ENCODE measurements at places on chromosomes 11 and 22.

DNA sequence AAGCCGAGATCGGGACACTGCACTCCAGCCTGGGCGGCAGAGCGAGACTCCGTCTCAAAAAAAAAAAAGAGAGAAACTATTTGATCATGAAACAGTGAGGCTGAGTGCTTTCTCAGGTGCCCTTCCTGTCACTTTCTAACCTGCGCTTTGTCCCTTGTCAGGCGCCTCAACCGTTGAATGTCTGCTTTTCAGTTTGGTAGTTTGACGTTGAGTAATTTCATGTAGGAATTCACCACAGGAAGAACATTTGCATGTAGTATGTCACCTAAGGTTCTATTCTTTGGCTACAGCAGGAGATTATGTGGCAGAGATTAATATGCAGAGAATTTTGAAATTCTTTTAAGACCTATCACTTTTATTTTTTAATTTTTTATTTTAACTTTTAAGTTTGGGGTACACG, 57.2 kb downstream of the PPFIA1 start:
- no peak for DNase-seq

DNA sequence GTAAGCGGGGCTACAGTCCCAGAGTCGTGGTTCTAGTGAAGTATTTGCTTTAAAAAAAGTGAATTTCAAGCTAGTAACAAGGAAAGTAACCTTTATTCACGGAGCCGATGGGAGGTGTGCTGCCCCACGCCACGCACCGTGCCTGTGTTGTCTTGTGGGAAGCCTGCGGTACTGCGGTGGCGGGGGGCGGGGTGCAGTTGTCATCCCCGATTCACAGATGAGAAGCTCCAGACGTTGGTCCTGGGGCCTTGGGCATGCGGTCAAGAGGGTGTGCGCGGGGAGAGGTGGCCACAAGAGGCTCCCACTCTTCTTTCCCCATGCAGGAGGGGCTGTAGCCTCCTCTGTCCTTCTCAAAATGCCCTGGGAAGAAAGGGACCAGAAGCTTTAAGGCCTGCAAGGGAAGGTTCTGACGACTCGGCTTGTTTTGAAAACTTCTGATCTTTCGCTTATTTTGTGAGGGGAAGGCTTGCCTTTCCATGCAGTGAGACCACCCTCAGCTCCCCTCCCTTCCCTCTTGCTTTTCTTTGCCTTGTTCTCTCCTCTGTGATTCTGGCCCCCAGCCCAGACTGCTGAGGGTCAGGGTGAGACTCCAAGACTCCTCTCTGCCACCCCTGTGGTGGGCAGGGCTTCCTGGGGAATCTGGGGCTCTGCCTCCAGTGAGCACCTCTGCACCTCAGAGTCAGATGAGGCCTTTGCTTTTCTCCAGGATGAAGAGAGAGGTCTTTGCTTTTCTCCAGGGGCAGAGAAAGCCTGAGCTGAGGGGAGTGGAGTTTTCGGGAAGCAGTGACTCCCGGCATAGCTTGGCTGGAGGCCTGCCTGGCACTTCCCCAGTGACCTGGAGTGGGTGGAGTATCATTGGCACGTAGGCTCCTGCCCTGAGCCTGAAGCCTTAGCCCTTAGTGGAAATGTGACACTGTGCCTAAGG, 6.2 kb downstream of the GLB1L3 start:
- no peak for DNase-seq

GRCh38 chr22:25377699-25378098, 158.3 kb downstream of the CRYBB2 start:
- no peak for DNase-seq

DNA sequence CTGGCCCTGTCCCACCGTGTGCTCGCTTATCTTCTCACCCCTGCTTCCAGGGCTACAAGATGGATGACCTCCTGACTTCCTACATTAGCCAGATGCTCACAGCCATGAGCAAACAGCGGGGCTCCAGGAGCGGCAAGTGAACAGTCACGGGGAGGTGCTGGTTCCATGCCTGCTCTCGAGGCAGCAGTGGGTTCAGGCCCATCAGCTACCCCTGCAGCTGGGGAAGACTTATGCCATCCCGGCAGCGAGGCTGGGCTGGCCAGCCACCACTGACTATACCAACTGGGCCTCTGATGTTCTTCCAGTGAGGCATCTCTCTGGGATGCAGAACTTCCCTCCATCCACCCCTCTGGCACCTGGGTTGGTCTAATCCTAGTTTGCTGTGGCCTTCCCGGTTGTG, 86.5 kb downstream of the MYO7A start:
- no peak for DNase-seq

DNA sequence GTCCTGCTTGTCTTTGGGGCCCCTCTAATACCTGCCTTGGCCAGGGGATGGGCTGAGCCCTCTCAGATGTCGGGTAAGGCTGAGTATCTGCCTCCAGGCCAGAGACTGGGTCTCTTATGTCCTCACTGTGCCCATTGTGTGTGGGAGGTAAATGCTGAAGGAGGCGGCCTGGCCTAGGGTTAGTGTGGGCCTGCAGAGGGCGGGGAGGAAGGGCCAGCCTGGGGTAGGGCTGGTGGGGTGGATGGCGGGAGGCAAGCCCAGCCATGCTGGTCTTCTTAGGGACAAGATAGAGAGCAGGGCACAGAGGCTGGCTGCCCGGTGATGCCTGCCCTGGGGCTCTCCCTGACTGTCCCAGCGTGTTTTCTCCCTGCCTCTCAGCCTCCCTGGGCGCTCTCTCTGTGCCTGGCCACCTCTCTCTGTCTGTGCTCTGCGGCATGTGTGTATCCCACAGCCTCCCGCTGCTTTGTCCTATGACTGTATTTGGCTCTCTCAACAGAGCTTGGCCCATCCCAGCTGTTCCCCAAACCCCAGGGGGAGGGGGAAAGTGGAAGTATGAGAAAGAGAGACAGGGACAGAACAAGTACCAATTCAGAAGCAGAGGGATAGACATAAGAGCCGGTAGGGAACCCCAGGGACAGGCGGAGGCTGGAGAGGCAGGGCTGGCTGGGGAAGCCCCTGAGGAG, 57.0 kb downstream of the PDE2A start:
- DNase-seq = no peak

- DNase-seq = no peak
These were observed 9.0 kb upstream of the TMEM121B start for GRCh38 chr22:17130199-17130598.

GRCh38 chr11:82315093-82315492, 418.6 kb downstream of the FAM181B start:
- no peak for DNase-seq

DNA sequence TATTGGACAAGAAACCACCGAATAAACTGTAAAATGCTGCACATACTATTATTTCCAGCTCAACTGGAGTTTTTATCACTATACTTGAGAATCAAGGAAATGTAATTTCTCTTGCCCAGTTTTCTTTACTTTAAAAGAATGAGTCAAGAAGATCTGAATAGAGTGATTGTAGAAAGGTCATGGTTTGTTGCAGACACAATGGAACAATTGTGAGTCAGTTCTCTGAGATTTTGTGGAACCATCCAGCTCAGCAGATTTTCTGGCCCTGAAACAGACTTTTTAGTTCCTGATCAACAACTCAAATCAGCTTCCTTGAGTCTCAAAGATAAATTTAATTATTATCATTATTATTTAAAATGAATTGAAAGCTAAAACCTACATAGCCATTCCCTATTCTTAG, 1.3 kb downstream of the TCN1 start:
- no peak for DNase-seq

DNA sequence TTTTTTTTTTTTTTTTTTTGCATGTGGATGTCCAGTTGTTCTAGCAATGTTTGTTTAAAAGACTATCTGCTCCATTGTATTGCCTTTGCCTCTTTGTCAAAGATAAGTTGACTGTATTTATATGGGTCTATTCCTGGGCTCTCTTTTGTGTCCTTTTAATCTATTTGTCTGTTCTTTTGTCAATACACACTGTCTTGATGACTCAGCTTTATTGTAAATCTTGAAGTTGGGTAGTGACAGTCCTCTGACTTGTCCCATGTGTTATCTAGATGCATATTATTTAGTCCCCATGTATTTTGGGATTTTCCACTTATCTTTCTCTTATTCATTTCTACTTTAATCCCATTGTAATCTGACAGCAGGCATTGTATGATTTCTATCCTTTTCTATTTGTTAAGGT, 3.3 kb downstream of the CCDC81 start:
- DNase-seq = no peak

DNA sequence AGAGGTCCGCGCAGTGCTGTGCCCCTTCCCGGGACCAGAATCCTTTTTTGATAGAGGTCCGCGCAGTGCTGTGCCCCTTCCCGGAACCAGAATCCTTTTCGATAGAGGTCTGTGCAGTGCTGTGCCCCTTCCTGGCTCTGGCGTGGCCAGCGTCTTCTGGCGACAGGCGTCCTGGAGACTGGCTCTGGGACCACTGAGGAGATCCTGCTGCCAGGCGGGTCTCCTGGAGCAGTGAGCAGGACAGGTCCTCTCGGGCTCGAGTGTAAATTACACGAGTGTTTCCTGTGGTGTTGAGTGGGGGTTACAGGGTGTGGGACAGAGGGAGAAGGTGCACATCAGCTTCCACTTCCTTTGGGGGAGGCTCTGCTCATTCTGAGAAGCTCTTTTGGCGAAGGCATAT, 98.1 kb downstream of the TBC1D22A start:
- DNase-seq = no peak

- DNase-seq = no peak
These were observed 527.0 kb upstream of the B3GAT1 start for GRCh38 chr11:134939031-134939430.

GRCh38 chr22:27790376-27791158, 11.0 kb downstream of the MN1 start:
- no peak for DNase-seq

GRCh38 chr11:1734641-1735081, 15.7 kb downstream of the IFITM10 start:
- DNase-seq = no peak

DNA sequence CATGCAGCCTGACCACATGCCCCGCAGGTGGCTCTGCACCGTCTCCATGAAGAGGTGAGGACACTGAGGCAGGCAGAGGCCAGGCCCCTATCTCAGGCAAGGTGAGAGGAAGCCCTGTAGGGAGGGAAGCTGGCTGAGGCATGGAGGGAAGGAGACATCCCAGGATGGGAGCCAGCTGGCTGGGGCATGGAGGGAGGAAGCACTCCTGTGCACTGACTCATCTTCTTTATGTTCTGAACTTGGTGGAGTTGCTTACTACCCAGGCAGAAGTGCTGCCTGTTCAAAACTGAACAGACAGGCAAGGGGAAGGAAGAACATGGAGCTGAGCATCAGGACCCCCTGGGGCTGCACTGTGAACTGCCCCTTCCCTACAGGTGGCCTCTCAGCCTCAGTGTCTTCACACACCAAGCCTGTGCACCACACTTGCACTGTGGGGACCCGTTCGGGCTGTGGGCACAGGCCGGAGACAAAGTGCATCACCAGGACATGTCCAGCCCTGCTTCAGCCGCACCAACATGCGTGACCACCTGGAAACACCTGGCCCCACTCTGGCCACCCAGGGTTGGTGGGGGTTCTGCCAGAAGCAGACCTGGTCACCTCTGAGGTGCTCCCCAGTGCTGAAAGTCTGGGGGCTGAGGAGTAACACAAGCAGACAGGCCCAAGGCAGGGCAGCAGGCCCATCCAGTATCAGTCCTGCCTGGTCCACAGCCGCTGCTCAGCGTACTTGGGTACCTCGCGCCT, 55.5 kb downstream of the DGCR2 start:
- no peak for DNase-seq

GRCh38 chr11:74680035-74680671, 51.1 kb downstream of the CHRDL2 start:
- DNase-seq = no peak

DNA sequence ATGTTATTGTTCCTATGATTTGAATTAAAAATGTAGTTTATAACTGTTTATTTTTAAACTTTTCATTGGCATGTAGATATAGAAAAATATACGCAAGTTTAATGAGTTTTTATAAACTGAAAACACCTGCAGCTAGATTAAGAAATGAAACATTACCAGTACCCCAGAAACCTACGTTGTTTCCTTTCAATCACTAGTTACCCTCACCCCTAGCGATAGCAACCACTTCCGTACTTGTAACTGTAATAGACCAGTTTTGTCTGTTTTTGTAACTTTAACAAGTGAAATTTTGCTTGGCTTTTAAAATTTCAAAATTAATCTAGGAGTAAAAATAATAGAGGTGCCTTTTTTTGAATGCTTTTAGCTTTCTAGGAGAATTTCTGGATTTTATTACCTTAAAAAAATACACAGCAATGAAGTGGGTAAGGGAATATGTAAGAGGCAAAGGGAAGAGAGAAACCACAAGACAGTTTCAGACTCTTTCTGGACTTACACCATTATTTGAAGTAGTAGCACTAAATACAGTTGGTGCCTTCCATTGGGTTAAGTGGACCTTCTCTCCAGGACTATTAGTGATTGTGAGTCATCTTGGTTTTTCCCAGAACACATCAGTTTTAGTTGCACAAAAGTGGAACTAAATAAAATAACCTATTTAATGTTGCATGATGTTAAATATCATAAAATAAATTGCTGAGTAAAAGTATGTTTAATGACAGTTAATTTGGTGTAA, 18.7 kb upstream of the NAT10 start:
- no peak for DNase-seq

GRCh38 chr11:75236062-75236461, 4.5 kb upstream of the TPBGL start:
- no peak for DNase-seq

- no peak for DNase-seq
These were observed 27.9 kb downstream of the KCNC1 start for GRCh38 chr11:17762309-17762974.

GRCh38 chr11:64566042-64566914, 24.7 kb upstream of the SLC22A12 start:
- DNase-seq = no peak

DNA sequence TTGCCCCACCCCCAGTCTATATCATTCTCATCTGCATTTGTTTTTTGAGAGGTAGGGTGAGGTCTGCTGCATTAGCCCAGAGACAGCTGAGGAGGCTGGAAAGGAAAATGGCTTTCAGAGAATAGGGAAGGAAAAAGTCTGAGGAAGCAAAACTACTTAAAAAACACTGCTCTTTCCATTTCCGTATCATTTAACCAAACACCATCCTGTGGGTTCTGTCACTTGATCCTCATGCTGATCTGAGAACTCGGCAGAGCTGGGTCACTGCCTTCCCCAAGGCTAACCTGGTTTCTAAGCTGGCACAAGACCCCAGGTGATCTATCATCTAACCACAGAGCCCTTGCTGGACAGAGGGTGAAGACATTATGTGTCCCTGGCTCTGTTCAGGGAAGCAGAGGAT, 1.2 kb downstream of the FOLR2 start:
- no peak for DNase-seq

GRCh38 chr22:24208012-24208749, 26.9 kb downstream of the SUSD2 start:
- DNase-seq = no peak

- DNase-seq = no peak
These were observed 46.6 kb upstream of the SORL1-AS1 start for GRCh38 chr11:121499405-121499804.

- DNase-seq = no peak
These were observed 1.7 kb downstream of the TRPM5 start for GRCh38 chr11:2442589-2442988.
